ENCODE measurements at places on chromosomes 13 and 19. TPM values are rescaled to one million over a fixed set of nuclear protein-coding genes. Genes with fewer than 3 reads are reported as not detected.

Gene FXYD1
- polyA plus RNA-seq, result not detected

- no peaks in the 10 kb centered on the region for H3K27me3 ChIP-seq
- no peak for DNase-seq
- H3K4me3 ChIP-seq, result peak overlapping the region; percentile 69
- peaks cover 5% of the 10 kb centered on the region for H3K36me3 ChIP-seq
- H3K27ac ChIP-seq, result no peak overlapping the region
- H3K4me1 ChIP-seq, result peaks cover 6% of the 10 kb centered on the region
These were observed 1.3 kb downstream of the ZNF180 start for GRCh38 chr19:44498988-44499387.

Gene PNMA8B
- not detected for polyA plus RNA-seq

Gene HRC
- polyA plus RNA-seq, result not detected

- H3K4me3 ChIP-seq, result no peak overlapping the region
- H3K27ac ChIP-seq, result no peak overlapping the region
- DNase-seq, result no peak
- H3K4me1 ChIP-seq, result no peaks in the 10 kb centered on the region
These were observed 14.6 kb downstream of the MPND start for GRCh38 chr19:4357921-4358326.

Gene IFNL4
- not detected for polyA plus RNA-seq

- no peak overlapping the region for H3K27ac ChIP-seq
- H3K4me1 ChIP-seq, result no peaks in the 10 kb centered on the region
- DNase-seq, result no peak
- no peak overlapping the region for H3K4me3 ChIP-seq
- H3K27me3 ChIP-seq, result no peaks in the 10 kb centered on the region
These were observed 27.0 kb downstream of the ZMYM5 start for GRCh38 chr13:19836472-19836871.

Gene ZNF850
- polyA plus RNA-seq, result 1.7 TPM

DNA sequence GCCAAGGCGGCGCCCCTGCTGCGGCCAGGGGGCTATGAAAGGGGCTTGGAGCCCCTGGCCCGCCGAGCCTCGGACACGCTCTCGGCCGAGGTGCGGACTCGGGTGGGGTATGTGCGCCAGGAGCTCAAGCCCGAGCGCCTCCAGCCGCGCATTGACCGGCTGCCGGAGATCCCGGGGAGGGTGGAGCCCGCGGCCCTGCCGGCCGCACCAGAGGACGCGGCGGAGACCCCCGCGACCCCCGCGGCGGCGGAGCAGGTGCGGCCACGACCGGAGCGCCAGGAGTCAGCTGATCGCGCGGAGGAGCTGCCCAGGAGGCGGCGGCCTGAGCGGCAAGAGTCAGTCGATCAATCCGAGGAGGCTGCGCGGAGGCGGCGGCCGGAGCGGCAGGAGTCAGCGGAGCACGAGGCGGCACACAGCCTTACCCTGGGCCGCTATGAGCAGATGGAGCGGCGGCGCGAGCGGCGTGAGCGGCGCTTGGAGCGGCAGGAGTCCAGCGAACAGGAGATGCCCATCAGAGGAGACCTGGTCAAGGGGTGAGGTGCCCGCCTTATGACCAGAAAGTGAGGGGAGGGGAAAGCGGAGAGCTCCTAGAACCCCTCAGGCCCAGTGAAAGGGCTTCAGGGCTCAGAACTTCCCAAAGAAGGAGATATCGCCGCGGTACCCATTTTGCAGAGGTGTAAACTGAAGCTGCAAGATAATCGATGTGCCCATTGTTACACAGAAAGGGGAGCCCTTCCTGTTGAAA is 8.8 kb upstream of the SHKBP1 start:
- no peaks in the 10 kb centered on the region for H3K36me3 ChIP-seq
- H3K27ac ChIP-seq, result no peak overlapping the region
- DNase-seq, result no peak
- H3K4me3 ChIP-seq, result peak overlapping the region; percentile 11
- H3K4me1 ChIP-seq, result peaks cover 4% of the 10 kb centered on the region
